ENCODE measurements at places on chromosomes 3 and 15. TPM values are rescaled to one million over a fixed set of nuclear protein-coding genes. Genes with fewer than 3 reads are reported as not detected.

Gene LRTM1
- not detected for polyA plus RNA-seq

Gene TIGIT
- not detected for polyA plus RNA-seq

Gene ZNF385D
- 0.25 TPM for polyA plus RNA-seq

Gene KCNAB1
- polyA plus RNA-seq: 0.03 TPM

Gene INSYN1
- polyA plus RNA-seq: 0.47 TPM

Gene GPR156
- polyA plus RNA-seq: 0.08 TPM

Gene CSPG5
- 0.03 TPM for polyA plus RNA-seq

Gene CASR
- not detected for polyA plus RNA-seq

Gene CYP11A1
- polyA plus RNA-seq: not detected

Gene MGLL
- polyA plus RNA-seq: 34.2 TPM

Gene FOXP1
- polyA plus RNA-seq: 6.2 TPM

Gene CFAP100
- not detected for polyA plus RNA-seq

Gene GRIP2
- polyA plus RNA-seq: 0.01 TPM

Gene XYLB
- 1.8 TPM for polyA plus RNA-seq

Gene OCA2
- polyA plus RNA-seq: 0.08 TPM

Gene NECTIN3
- 1.9 TPM for polyA plus RNA-seq

Gene TMC3
- not detected for polyA plus RNA-seq

Gene PLOD2
- polyA plus RNA-seq: 30.0 TPM

Gene DISP2
- 0.68 TPM for polyA plus RNA-seq

Gene IQCF5
- polyA plus RNA-seq: not detected

Measured in keratinocyte (primary cell).